Tibial nerve (tissue), 4 donors: ENCODE measurements at places on chromosomes 4 and X.

GRCh38 chr4:141643557-141643956, 7.2 kb downstream of the IL15 start:
- DNase-seq = no peak

GRCh38 chr4:136392576-136392975, 1139.7 kb downstream of the PCDH18 start:
- no peak for DNase-seq

DNA sequence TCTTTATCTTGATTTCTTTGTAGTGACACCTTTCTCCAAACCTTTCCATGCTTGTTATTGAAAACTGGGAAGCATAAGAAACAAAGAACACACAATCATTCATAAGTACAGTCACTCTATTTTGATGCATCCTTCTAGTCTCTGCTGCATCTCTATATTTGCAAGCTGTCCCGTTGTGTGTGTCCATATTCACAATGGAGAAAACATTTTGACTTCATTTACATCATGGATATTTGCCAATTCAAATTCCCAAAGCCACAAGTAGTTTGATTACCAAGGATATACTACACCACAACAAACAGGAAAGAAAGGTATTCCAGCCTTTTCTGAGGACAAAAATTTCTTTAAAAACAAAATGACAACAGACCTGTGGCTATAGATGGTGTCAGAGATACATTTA, 673.8 kb downstream of the STIM2 start:
- no peak for DNase-seq

DNA sequence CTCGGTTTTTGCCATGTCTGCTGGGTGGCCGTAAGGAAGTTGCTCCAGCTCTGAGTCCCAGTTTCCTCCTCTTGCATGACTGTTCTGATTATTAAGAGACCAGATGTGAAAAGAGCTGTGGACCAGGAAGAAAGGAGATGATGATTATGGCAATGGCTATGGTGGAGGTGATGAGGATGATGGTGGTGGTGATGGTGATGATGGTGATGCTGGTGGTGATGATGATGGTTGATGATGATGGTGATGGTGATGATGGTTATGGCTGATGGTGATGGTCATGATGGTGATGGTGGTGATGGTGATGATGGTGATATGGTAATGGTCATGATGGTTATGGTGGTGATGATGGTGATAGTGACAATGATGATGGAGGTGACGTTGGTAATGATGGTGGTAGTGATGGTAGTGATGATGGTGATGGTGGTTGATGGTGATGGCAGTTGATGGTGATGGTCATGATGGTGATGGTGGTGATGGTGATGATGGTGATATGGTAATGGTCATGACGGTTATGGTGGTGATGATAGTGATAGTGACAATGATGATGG, 107.8 kb upstream of the NKX1-1 start:
- DNase-seq = no peak

- no peak for DNase-seq
Observed at GRCh38 chrX:107715331-107716117, 60.1 kb downstream of the TSC22D3 start.

- DNase-seq = no peak
Observed at GRCh38 chr4:109441862-109442458, 8.3 kb downstream of the SEC24B start.

GRCh38 chrX:118207831-118208453, 91.3 kb upstream of the KLHL13 start:
- DNase-seq = no peak

DNA sequence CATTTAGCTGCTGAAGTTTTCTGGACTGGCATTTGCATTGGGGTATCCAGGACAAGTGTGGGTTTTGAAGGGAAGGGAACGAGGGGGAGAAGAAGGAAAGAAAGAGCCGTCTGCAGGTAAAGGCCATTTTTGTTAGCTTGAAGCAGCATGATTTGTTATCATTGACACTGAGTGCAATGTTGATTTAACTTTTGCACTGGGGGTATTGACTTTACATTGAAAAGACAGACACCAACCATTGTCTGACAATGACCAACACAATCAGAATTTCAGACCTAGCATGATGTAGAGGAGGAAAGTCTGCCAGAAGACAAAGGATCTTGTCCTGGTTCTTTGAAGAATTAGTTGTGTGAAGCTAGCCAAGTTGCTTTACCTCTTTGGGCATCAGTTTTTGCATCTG, 39.6 kb upstream of the IGFBP7 start:
- DNase-seq = no peak

- no peak for DNase-seq
Observed at GRCh38 chrX:69505772-69506616, 1.9 kb downstream of the NALF2 start.

- no peak for DNase-seq
Observed at GRCh38 chrX:121008920-121009319, 23.4 kb upstream of the CT47A1 start.
